Neuronal stem cell (in vitro differentiated cells): ENCODE measurements at places on chromosomes 11 and 22.

DNA sequence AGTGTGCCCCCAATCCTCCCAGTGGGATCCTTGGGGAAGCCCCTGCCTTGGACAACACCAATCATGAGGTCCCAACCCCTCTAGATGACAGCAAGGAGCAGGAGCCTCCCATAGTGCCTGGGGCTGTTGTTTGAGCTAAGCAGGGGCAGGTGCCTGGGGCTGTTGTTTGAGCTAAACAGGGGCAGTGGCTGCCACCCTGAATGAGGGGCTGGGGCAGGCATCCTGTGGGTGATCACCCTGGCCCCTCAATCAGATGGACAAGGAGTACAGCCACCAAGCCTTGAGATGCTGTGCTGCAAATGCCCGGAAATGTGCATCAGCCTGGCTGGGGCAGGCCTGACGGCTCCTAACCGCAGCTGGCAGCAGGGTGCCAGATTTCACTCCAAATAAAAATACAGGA, 66.7 kb downstream of the MYEOV start:
- DNase-seq, result no peak

DNA sequence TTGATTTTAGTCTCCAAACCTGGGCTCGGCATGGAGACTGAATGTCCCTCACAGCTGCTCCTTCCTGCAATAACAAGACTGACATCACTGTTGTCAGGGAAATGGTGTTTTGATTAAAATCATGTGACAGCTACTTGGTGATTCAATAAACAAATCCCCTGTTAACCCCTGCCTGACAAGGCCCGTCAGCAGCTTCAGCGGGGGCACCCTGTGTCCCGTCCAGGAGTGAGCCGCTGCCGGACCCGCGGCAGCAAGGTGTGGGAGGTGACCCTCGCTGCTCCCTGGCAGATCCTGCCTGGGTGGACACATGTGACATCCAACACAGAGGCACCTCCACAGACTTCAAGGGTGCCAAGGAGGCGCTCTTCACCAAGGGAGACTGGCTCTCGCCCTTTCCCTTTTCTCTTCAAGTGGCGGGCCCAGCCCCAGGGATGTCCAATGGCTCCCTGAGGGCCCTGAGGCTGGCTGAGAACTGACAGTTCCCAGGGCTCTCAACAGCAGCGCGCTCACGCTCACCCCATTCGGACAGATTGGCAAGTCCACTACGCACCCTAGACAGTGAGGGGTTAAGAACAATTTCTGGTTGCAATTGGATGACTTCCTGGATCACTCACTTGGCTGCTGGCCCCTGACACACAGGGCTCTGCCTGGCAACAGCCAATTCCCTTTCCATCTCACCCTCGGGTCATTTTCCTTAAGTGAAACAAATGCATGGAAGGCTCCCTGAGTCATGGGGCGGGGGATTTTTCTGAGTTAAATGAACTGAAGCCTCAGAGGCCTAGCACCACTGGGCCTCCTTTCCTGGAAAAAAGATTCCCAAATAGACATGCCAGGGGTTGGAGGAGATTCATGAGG, 30.7 kb downstream of the PPP2R1B start:
- no peak for DNase-seq

GRCh38 chr11:70734911-70735310, 336.6 kb downstream of the CTTN start:
- no peak for DNase-seq

DNA sequence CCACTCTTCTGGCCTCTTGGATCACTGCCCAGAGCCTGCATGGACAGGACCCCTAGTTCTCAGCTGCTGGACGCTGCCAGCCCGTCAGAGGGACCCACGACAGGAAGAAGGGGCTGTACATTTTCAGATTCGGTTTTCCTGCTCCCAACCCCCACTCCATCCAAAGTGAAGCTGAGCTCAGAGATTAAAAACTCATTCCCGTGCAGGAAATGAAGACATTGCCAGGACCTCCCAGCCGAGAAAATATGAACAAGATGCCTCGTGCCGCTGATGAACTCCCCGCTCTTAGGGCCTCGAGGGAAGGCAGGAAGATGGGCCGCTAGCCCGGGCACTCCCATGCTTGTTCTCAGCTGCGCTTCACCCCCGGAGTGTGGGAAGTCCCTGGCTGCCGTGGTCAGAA, 36.1 kb downstream of the RPUSD4 start:
- no peak for DNase-seq

GRCh38 chr11:35734669-35735410, 72.3 kb downstream of the TRIM44 start:
- DNase-seq, result no peak

DNA sequence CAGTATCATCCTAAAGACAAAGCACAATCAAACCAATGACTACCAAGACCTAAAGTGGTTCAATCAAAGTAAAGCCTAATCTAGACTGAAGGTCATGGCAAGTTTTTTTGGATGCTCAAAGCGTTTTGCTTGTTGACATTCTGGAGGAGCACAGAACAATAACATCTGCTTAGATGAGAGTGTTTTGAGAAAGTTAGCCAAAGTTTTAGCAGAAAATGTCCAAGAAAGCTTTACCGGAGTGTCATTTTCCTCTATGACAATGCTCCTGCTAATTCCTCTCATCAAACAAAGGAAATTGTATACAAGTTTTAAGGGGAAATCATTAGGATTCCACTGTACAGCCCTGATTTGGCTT, 256.9 kb upstream of the FAT3 start:
- no peak for DNase-seq
